Esophagus muscularis mucosa (tissue), 4 donors: ENCODE measurements at places on chromosomes 6 and 20. TPM values are rescaled to one million over a fixed set of nuclear protein-coding genes. Genes with fewer than 3 reads are reported as not detected.

DNA sequence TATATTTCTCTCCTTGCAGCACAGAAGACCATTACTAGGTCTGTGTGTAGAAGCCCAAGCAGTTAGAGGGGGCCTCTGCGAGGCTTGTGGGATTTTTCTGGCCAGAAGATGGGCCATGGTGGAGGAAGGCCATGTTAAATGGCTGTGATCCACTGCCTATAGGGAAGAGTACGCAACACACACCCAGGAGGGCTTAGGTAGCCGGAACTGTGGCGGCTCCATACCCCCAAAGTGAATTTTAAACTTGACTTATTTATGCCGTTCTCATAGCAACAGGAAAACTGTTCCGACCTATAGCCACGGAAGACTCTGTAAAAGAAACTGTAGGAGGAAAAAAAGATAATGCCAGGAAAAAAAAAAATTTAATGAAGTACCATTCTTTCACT is 69.5 kb downstream of the SLX4IP start:
- no peak for DNase-seq

GRCh38 chr20:63641146-63641791 is 12.0 kb downstream of the STMN3 start:
- no peak for DNase-seq

- no peak for DNase-seq
These were observed 57.6 kb upstream of the ZNFX1 start for GRCh38 chr20:49335476-49335875.

- no peak for DNase-seq
These were observed 21.8 kb downstream of the CAPN11 start for GRCh38 chr6:44180406-44180805.

GRCh38 chr6:123215211-123215610 is 219.2 kb downstream of the CLVS2 start:
- no peak for DNase-seq

GRCh38 chr6:34018026-34018425 is 127.9 kb downstream of the GRM4 start:
- DNase-seq: no peak

DNA sequence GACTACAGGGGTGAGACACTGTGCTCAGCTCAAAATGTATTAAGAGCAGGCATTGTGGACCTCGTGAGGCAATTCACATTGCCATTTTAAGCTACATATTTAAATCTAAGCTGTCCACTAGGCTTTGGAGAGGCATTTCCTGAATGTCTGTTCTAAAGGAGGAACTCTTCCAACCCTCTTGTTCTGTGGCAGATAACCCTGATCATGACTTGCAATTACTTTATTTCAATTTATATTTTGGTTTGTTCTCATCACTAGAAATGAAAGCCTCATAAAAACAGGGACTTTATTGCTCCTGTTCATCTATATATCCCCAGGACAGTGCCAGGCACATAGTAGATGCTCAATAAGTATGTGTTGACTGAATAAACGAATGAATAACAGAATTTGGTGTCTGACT is 84.0 kb upstream of the SALL4 start:
- no peak for DNase-seq

DNA sequence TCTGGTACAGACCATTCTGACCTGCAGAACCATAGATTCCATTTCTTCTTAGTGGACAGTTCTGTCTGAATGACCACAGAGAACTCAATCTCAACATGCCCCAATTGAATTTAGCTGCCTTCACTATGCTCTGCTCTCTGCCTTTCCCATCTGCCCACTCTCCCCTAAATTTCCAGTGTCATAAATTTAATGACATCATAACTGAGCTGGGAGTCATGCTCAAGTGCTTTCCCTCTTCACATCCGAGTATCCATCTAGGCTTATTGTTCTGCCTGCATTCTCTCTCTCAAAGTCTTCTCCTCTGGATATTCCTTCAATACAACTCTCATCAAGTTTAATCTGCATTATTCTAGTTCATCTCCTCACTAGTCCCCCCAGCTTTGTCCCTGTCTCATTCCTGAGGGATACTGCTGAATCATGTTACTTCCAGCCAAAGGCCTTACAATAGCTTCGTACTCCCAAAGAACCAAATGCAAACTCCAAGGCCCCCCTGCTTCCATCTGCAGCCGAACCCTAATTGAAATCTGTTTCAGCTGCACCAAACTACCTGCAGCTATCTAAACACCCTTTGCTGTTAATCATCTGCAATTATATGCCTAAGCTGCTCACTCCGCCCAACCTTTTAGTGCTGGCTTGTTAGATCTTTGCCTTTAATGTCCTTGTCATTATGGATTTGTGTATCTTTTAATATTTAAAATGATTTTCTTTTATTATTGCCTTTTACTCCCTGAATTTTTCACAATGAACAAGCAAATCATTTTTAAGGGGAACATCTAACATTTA is 46.1 kb downstream of the SLC35B3 start:
- no peak for DNase-seq

GRCh38 chr6:49550492-49551077 is at the start of gene C6orf141:
TSS of gene C6orf141 (plus strand) at chr6:49550668. CDS start at chr6:49550793, 125 bp downstream.
- DNase-seq: no peak

Gene CALHM5
- total RNA-seq: 4.2 TPM

Gene BANF2
- not detected for total RNA-seq

DNA sequence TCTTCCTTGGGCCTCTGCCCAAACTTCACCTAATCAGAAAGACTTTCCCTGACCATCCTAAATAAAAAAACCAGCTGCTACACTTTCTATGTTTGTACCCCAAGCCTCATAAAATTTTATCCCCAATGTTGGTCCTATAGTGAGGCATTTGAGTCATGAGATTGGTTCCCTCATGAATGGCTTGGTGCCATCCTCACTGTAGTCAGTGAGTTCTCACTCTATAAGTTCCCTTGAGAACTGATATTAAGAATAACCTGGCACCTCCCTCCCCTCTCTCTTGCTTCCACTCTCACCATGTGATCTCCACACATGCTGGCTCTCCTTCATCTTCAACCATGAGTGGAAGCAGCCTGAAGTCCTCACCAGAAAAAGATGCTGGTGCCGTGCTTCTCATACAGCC is 316.9 kb upstream of the PRDM1 start:
- no peak for DNase-seq

DNA sequence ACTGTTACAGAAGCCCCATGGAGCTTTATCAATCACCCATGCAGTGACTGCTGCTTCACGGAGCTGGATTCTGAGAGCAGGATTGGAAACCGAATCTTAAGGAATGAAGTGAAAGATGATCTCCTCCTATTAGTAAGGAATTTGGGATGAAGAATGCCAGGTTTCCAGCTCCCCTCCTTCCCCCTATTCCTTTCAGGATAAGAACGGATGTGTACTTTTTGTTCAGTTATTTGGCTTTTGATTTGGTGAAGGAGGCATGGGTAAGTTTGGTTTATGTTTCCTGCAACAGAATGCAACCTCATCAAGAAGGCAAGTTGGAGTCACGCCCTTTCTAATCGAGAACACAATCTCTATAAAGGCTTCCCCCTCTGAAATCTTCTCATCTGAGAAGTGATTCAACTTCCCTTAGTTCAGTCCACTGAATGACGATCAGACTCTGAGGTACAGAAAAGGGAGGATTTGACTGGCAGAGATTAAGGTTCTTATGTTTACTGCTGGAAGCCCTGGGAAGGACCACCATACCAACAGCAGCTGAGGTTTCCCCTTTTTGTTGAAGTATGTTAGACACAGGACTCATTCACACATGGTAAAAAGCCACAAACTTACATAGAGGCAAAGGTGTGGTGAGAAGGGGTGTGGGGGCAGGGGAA is 5.5 kb downstream of the ELMO2 start:
- no peak for DNase-seq

DNA sequence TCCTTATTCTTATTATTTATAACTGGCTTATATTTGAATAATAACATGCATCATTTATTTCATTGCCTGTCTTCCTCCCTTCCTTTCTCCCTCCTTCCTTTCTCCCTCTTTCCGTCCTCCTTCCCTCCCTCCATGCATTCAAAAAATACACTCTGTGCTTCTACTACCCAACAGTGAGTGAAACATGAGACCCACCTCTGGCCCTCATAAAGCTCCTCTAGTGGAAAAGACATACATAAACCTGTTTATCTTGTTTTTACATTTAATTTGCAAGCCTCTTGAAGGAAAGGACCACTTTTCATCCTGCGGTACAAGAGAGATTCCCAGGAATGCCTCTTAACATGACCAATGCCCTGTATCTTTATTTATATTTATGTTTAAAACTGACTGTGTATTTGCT is 21.8 kb upstream of the ISM1 start:
- no peak for DNase-seq

DNA sequence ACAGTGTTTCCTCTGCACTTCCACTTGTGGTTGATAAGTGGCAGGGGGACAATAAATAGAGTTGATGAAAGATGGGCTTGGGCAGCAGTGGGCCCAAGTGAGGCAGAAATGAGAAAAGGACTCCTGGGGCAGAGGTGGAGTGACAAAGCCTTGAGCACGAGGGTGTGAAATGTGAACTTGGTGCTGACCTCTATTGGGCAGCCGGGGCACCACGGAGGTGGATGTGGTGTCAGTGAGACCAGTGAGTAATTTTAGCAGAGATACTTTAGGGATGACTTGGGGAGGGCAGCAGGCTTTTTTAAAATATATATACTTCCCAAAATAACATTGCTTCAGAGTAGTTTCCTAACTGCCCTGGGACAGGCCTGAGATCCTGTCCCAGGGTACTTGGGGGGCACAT is 30.6 kb upstream of the MYLK2 start:
- no peak for DNase-seq

DNA sequence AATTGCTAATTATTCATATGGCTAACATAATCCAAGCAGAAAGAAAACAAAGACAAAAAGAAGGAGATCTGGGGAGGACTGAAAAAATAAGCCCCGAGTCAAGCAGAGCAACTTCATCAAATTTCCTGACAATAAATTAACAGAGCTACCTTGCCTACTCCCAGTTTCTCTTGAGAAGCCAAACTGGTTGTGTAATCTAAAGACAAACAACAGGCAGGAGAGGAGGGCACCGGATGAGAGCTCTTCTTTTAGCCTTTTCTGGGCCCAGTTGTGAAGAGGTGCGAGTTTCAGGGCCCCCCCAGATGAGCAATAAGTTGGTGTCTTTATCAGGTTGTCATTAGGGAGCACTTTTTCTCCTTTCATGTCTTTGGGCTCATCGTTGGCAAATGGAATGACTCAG is 197.1 kb upstream of the PCSK2 start:
- DNase-seq: no peak

DNA sequence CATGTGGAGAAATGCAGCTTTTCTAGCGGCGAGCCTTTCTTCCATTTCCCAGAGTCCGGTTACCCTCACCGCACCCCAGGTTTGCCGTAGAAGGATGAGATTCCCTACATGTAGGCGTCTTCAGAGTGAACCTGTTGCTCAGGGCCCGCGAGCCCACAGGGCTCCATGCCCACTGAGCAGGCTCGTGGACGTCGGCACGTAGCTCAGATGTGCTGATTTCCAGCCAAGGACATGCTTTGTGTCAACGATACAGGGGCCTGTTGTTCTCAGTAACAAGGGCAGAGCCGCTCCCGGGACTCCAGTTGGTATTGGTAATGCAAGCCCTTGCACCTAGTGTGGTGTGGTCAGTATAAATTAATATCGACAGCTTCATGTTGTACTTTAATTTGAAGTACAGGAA is 159.6 kb downstream of the MTHFD1L start:
- no peak for DNase-seq

Gene RIMS4
- total RNA-seq: 2.6 TPM

Gene RRBP1
- total RNA-seq: 67.4 TPM

DNA sequence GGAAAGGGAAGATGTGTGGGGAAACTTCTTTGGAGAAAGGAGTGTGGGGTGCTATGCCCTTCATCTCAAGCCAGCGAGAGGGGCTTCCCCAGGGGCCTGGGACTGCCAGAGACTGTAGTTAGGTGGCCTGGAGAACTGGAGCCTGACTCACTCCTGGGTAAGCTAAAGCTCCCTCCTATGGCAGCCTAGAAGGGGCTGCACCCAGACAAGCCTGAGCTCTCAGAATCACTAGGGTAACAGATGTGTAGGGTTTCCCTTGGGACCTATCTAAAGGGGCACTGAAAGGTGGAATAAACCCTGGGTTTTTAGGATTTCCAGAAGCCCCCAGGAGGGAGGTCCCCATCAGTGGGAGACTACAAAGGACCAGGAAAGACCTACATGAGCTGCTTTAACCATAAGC is 1.6 kb upstream of the ARMC2 start:
- DNase-seq: no peak

DNA sequence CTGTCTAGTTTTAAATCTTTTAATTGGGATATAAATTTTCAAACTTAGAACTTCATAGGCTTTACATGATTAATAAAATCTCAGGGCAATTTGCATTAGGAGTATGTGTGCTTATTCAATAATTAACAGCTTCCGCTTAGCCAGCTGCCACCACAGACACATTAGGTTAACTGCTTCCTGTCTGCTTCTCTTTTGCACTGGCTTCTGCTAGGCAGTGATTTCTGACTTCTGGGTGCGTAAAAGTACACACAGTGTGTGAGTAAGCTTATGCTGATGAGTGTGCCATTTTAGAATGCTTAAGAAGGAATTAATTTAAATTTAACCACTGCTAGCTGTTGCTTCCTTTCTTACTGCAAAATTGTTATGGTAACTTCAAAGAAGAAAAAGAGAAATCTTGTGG is 73.9 kb downstream of the F13A1 start:
- DNase-seq: no peak

- no peak for DNase-seq
These were observed 13.3 kb downstream of the IRF4 start for GRCh38 chr6:404685-405423.

- DNase-seq: no peak
These were observed 160.7 kb upstream of the KCNQ5 start for GRCh38 chr6:72461144-72461543.

DNA sequence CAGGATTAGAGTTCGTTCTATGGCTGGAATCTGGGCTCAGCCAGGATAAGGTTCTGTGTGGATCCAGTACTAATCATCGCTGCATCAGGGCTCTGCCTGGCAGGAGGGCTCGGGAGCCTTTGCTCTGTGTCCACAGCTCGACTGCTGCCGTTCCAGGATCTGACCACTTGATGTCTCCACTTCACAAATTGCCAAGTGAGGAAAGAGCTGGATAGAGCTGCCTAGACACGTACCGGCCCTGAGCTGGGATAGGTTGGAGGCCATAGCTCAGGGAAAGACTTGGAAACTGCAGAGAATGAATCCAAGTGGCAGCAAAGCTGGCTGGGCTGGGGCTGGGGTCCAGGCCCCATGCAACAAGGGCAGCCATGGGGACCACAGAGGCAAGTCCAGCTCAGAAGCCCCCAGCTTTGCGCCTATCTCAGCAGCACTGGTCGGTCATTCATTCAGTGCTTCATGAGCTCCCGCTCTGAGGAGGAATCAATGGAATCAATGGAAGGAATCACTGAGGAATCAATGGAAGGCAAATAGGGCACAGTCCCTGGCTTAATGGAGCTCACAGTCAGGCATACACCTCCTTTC is 38.0 kb upstream of the TOP1 start:
- DNase-seq: peak; percentile 93
